ENCODE measurements at places on chromosomes 12 and 14.

DNA sequence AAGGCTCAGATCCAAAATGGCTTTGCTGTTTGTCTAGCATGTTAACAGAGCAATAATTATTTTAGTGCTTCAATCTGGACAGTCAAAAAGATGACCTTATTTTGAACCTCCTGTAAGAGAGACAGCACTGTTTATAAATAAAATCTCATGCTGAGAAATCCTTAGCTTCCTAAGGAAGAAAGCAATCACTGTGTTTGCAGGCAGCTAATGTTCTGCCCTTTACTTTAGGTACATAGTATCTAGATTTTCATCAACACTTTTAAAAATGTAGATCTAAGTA, 105.3 kb downstream of the PRKD1 start:
- DNase-seq, result no peak

GRCh38 chr14:66104486-66104885, 381.7 kb upstream of the CCDC196 start:
- no peak for DNase-seq

- DNase-seq, result peak; percentile 4
Observed at GRCh38 chr14:99128185-99128584, 143.8 kb downstream of the BCL11B start.

GRCh38 chr12:14936224-14936861, 2.0 kb downstream of the ERP27 start:
- DNase-seq, result no peak

GRCh38 chr12:121793440-121793837, at the start of gene RHOF:
RHOF (minus strand) TSS chr12:121793688; CDS start chr12:121793633, 55 bp downstream.
- DNase-seq, result peak; percentile 77

- no peak for DNase-seq
Observed at GRCh38 chr12:120822832-120823503, 81.2 kb downstream of the SPPL3 start.

GRCh38 chr14:59511916-59512575, 27.7 kb downstream of the JKAMP start:
- no peak for DNase-seq

DNA sequence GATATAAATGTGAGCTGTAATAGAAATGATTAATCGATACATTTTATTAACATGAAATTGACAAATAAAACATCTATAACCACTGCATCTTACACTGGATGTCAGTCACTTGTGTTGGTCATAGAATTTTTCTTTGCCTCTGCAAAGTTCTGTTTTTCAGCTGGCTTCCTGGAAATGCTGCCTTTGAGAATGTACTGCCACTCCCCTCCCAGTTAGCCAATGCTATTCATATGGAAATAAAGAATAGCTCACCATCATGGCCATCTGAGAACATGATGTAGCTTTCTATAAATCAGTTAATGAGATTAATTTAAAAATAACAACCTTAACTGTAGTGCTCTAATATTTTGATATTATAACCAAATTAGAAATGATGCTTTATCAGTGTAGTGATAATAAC, 41.1 kb downstream of the SLCO1B1 start:
- no peak for DNase-seq

DNA sequence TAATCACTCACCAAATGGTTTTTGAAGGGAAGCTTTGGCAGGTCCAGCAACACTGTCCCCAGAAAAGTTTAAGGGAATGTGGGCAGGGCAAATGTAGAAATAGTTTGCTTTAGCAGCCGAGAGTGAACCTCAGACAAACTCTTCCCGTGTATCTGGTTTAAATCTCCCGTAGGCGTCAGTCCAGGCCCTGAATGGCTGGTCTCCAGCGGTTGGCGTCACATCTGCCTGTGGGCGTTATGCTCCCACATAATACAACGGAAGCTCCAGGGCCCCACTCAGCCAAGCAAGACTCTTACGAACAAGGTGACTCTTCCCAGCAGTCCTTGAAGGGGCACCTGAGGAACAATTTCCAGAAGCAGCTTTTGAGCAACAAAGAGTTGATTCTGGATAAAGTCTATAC, 942 bp downstream of the ZC2HC1C start:
- no peak for DNase-seq

Data from activated CD4-positive, alpha-beta memory T cell treated with anti-CD3 and anti-CD28 coated beads, Interleukin-2, amount 10 ng/mL, durations not matched to agents 7 days and 5 days (primary cell).